ENCODE measurements at places on chromosomes 13 and 19.

GRCh38 chr13:99648927-99649326 lies 147.7 kb downstream of the TM9SF2 start:
- no peak for DNase-seq

- no peak for DNase-seq
Observed at GRCh38 chr13:44718467-44718866, 142.3 kb upstream of the TSC22D1 start.

GRCh38 chr19:44747739-44748425 lies 626 bp upstream of the BCL3 start:
- DNase-seq: peak; percentile 62

GRCh38 chr13:69410761-69411160 lies 696.9 kb upstream of the ATXN8OS start:
- no peak for DNase-seq

GRCh38 chr19:6086068-6086788 lies 24.1 kb downstream of the RFX2 start:
- no peak for DNase-seq

DNA sequence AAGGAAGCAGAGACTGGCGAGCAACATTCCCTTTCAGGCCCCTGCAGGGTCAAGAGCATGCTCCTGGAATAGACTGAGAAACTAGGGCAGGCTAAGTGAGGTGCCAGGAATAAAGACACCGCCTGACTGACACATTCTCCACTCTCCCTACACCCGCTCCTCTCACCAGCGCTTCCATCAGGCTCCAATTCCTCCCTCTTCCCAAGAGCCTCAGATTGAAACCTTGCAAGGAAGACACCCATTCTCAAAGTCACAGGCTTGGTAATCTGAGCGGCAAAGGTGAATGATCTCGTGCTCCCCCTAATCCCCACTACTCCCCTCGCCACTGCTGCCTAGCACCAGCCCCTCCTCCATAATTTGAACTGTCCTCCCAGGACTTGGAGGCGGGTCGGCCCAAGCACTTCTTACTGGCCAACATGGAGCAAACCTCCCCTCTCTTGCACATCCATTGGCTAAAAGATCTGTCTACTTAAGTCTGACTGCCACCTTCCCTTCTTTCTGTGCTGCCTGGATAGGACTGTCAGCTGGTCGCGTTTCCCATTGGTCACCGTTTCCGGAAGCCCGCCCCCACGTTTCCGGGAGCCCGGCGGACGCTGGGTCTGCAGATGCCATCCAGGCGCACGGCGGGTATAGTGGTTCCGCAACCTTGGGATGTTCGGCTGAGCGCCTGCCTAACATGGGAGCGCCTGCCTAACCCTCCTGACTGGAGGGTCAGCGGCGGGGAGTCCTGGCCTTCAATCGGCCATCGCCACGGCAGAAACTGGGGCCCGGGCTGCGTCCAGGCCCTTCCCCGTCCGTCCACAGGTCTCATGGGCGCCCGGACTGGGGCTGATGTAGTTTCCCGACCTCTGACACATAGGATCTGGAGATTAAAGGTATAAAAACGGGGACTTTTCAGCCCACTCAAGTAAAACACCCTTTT lies 33.6 kb downstream of the ZNF383 start:
- DNase-seq: peak; percentile 91

DNA sequence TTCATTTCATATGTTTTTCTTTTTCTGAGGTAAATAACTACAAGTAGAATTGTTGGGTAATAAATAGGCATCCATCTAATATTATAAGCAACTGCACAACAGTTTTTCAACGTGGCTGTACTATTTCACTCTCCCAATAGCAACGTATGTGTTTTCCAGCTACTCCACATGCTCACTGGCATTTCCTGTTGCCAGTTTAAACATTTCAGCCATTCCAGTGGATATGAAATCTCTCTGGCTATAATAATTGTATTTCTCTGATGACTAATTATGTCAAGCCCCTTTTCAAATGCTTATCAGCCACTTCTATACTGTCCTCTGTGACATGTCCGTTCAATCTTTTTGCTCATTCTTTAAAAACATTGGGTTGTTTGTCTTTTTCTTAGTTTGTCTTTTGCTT lies 26.8 kb upstream of the ALOX5AP start:
- DNase-seq: no peak

DNA sequence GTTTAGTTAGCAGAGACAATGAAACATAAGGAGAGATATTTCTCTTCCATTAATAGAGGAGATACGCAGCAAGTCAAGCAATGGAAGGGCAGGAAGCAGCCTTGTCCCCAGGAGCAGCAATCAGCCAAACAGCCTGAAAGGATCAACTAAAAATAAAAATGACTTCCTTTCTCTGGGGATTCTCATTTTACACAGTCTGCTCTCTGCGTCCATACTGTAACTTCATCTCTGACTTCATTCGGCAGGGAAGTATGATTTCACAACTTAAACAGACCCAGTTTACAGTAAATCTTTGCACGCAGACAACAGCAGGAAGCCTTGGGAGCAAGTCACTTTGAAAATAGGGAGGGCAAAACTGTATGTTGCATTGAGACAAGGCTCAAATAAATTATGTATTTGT lies 826.7 kb downstream of the DIAPH3 start:
- DNase-seq: peak; percentile 53
